ENCODE measurements at places on chromosomes 16 and 17. TPM values are rescaled to one million over a fixed set of nuclear protein-coding genes. Genes with fewer than 3 reads are reported as not detected.
A peak's percentile ranks its signal among the peaks of the same experiment; 100 is the strongest.

Gene PRR35
- total RNA-seq = not detected

Gene HS3ST3A1
- 0.56 TPM for total RNA-seq

GRCh38 chr17:72725433-72726068 is 366.9 kb downstream of the SLC39A11 start:
- peak; percentile 75 for DNase-seq

DNA sequence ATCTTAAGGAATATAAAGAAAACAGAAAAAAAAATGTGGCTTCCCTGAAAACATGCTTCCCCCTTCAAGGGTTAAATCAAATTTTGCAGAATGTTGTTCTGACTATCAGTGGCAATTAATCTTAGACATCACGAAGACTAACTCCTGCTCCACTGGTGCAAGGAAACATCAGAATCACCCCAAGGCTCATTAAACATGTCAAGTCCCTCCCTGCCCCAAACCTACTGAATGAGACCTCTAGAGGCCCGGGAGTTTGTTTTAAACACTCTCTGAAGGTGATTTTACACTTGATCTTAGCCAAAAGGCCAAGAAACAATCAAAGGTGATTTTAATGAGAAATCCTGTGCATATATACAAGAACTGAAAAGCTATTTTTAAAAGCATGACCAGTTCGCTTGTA is 18.3 kb downstream of the PSME3IP1 start:
- no peak for DNase-seq
